C1 segment of cervical spinal cord (tissue), 14 donors: ENCODE measurements at places on chromosomes 2 and 18.

- no peak for DNase-seq
Observed at GRCh38 chr2:8582651-8583399, 99.0 kb upstream of the ID2 start.

DNA sequence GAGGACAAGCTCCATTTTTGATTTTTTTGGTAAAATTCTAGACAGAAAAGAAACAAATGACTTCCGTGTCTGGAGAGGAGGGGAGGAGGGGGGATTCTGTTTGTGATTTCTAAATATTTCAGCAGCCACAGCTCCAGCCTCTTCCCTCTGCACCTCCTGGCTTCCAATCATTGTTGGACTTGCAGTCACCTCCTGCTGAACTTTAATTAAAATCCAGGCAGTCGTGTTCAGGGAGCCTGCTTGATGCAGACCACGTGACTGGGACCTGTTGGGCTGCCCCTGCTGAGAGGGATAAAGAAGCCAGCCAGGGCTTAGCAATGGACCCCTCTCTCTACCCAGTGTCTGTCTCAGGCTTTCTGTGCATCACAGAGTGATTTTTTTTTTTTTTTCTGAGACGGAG lies 115.1 kb downstream of the SH3BP4 start:
- no peak for DNase-seq

DNA sequence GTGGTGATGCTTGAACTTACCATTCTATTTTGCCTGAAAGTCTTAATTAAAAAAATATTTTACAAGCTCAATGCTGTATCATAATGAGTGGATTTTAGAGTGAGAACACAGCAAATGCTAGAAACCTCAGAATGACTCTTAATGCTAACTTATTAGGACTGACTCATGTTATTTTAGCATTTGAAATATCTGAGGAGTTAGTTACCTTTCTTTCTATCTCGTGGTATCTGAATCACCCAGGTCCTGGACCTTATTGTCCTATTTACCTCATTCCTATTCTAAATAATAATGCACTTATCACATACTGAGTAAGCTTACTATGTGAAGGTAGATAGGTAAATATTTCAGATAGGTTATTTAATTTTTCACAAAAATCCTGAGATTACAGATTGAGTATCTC lies 70.7 kb downstream of the SOS1 start:
- DNase-seq: no peak

DNA sequence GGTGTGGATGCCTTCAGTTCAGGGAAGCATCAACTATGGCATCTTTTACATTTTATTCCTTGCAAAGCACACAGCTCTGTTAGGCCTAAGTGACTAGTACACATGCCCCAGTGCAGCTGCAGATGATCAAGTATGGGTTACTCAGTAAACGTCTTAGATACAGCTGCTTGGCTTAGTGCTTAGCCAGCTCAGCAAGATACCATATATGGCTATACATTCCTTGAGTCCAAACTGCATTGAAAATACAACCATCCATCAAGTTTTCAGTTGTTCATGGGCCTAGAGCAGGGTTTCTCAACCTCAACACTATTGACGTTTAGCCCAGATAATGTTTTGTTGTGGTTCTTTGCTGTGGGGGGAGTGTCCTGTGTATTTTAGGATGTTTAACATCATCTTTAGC lies 769.9 kb downstream of the TSN start:
- DNase-seq: no peak

- no peak for DNase-seq
Observed at GRCh38 chr2:216756435-216756834, 61.1 kb upstream of the IGFBP5 start.

DNA sequence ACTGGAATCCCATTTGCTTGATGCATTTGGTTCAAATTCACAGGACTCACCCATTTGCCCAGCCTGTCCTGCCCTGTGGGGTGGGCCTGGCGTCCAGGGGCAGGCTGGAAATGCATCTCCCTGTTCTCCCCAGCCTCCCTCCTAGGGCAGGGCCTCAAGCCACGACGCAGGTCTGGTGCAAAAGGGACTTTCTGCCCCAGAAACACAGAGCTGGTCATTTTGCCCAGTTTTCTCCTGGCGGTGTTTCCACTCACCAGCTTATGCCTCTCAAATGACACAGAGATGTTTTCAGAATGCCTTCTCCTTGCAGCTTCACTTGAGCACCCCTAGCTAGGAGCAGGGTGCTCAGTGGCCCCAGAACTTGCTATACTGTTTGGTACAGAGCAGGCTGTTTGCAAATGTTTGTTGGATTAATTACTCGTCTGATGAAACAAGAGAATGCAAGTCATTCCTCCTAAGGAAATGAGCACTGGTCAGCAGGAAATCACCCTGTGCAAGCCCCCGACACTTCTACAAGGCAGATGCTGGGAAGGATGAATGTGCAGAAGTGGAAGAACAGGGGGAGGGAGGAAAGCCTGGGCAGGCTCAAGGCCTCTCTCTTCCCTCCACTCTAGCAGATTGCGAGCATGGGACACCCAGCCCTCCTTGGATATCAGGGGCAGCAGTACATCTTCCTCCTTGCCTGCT lies 164.3 kb upstream of the APCDD1 start:
- DNase-seq: no peak
